ENCODE measurements at places on chromosomes 4 and X.

GRCh38 chrX:39017077-39017476, 215.8 kb downstream of the MID1IP1 start:
- no peak for DNase-seq

DNA sequence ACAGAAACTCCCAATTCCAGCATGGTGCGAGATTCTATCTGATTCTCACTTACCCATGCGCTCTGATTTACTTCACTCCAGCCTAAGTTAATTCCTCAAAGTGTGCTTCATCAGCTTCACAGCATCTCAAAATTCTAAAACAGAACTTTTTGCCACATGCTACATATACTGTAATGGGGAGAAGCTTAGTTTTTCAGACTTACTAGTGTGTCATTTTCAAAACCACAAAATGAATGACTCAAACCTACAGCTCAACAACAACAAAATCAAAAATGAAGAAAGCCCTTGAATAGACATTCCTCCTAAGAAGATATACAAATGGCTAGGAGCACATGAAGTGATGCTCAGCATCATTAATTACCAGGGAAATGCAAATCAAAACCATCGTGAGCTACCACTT, 14.9 kb downstream of the IRF2 start:
- no peak for DNase-seq

DNA sequence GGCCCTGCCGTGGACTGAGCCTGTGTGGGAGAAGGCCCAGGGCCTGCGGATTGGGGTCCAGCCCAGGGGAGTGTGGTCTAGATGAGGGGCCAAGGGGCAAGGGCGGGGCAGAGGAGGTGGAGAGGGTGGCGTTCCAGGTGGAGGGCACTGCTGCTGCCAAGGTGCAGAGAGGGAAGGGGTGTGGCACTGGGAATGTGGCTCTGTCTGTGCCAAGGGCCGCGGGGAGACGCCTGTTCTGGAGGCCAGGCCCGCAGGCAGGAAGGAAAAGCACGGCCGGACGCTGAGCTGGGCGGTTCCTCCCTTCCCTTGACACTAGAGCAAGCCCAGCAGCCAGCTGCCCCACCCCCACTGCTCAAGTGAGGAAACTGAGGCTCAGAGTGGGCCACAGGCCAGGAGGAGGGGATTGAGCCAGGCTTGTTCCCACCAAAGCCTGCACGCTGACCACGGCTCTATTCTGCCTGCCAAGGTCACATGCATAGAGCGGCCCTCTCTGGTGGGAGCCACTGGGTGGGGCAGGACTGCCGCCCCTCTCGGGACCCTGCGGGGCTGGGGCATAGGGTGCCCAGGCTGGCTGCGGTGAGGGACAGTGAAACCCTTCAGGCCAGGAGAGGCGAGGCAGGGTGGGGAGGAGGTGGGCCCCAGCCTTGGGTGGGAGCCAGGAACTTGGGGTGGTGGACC, 13.0 kb downstream of the SH3BP2 start:
- no peak for DNase-seq

GRCh38 chr4:79175716-79176115, 150.1 kb downstream of the NAA11 start:
- no peak for DNase-seq

- no peak for DNase-seq
These were observed 49.4 kb upstream of the CHRNA9 start for GRCh38 chr4:40285692-40286091.

DNA sequence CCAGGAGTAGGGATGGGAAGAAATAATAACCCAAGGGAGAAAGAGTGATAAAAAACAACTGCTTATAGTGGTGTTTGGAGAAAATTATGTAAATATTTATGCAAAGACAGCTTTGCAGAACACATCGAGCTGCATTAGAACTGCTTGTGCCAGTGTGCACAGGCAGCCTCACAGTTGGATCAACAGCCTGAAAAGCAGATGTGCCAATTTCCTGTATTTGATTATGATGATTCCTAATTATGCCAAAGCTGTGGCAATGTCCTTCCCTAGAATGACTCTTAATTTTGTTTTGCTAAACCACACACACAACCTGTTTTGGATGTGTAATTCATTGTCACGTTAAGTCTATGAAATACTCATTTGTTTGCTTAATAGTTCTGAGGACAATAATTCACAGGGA, 30.6 kb upstream of the ANTXR2 start:
- no peak for DNase-seq

GRCh38 chrX:66328950-66329596, 165.0 kb downstream of the HEPH start:
- no peak for DNase-seq

- no peak for DNase-seq
These were observed 14.3 kb upstream of the TDO2 start for GRCh38 chr4:155889031-155889793.

- DNase-seq: no peak
These were observed 61.3 kb upstream of the UNC5C start for GRCh38 chr4:95610061-95610569.

- no peak for DNase-seq
These were observed at the start of gene TEX28 for GRCh38 chrX:154294791-154295574. Gene TEX28 (minus strand): TSS chrX:154295124. CDS start chrX:154292117, 3,007 bp downstream.

- DNase-seq: no peak
These were observed 203.7 kb downstream of the CFAP299 start for GRCh38 chr4:80539190-80539589.

DNA sequence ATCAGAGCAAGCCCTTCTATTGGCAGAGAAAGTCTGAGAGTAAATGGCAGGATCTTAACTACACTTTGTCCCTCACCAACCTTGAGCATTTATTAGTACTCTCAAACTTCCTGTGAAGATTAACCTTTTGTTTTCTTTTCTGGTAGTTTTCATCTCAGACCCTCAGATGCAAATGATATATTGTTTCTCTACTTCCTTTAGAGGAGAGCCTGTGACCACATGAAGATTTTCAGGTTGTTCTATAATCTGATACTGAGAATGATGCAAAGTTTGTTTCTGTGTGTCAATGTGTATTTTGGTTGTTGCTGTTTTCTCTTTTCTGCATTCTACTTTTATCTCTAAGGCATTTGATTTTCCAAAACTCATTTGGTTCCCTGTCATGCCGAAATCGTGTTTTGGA, 165.8 kb upstream of the CYSLTR1 start:
- no peak for DNase-seq

- DNase-seq: no peak
These were observed 15.4 kb downstream of the ANXA3 start for GRCh38 chr4:78566834-78567499.

GRCh38 chrX:31443654-31444053, 371.8 kb upstream of the FTHL17 start:
- no peak for DNase-seq

GRCh38 chr4:96145601-96146000, 305.7 kb downstream of the PDHA2 start:
- no peak for DNase-seq

DNA sequence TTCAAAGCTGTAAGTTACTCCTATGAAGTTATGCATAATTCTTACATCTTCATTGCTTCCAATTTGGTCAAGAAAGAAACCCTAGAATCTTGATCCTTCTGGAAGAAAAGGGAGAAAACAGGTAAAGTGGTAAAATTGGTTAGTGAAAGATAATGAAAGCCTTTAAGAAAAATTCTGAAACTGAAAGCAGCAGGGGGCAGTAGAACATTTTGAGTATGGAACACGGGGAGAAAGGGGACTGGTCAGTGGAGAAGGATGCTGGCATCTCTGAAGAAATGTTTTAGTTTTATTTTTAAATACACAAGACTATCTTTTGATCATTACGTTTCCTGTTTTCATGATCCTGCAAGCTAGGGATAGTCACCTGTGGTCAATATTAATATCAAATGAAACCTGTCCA, 54.3 kb downstream of the SLIT2 start:
- DNase-seq: no peak

GRCh38 chr4:149168645-149169044, 647.0 kb downstream of the IQCM start:
- no peak for DNase-seq

GRCh38 chr4:5203993-5204310, 152.7 kb downstream of the STK32B start:
- DNase-seq: no peak

DNA sequence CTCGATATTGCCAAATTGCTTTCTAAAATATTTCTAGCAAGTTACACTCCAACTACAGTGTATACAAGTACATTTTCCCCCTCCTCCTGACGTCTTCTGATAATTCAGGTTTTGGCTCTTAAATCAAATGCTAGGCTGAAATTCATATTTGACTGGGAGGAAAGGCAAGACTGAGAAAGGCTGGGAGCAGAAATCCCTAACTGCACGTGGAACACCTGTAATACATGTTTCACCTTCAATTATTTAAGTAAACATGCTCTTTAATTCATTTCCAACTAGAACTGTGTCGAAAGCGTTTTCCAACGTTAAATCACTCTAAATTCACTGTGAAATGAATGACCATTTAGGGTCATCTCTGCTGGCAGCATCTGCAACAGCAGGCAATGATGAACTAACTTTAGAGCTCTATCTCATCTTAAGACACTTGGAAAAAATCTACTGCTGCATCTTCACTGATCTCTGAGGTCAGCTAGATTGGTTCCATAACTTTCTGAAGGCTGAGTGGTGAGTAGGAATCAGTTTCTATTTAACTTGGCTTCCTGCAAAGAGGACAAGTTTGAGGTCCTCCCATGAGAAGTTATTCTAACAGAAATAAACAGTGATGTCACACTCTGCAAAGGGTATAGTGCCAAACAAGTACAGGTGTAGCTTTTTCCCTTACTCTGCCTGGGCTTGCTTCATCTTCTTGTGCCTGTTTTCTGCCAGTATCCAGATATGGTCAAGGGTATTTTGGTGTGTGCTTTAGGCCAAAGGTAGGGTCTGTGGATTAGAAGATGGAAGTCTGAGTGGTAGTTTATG, 144.3 kb upstream of the PAK3 start:
- DNase-seq: no peak

- DNase-seq: no peak
These were observed 239.7 kb upstream of the NOCT start for GRCh38 chr4:138775890-138776289.

DNA sequence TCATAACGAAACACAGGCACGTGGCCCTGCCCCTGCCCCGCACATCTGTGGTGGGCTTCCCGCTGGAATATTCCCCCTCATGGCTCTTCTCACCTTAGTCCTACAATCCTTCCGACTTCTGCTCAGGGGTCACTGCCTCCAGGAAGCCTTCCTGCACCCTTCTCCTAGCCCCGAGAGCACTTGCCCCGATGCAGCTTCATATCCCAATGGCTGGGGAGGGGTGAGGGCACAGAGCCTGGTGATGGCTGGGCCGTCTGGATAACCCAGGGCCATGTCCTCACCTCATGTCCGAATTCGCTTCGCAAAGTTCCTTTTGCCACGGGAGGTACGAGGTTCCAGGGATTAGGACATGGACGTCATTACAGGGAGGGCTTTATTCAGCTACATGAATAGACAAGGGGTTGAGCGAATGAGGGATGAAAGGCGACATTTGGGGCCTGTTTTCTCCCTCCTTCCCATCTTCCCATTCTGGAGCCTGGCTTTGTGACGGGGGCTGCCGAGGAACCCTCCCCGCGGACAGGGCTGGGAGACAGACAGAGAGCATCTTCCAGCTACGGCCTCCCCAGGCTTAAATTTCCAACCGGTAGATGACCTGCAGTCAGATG, 35.5 kb upstream of the HMX1 start:
- DNase-seq: no peak

- DNase-seq: no peak
These were observed 15.6 kb upstream of the ART3 start for GRCh38 chr4:76058888-76059426.

DNA sequence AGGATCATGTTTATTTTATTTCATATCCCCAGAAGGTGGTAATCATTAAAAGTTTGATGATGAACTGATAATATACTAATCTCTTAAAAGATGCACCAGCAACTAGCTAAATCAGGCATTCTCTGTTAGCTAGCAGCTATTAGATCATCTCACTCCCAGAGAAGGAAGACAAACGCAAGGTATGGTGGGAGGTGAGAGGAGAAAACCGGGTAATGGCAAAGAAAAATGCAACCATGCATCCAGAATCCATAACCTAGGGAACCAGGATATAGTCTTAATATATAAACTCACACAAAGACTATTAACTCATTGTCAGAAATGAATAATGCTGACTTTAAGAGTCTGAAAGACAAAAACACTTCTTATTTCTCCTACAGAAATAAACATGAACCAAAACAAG, 66.1 kb downstream of the WNK3 start:
- no peak for DNase-seq

- DNase-seq: no peak
These were observed 191.3 kb downstream of the OR13H1 start for GRCh38 chrX:131735127-131735526.

GRCh38 chr4:26900765-26901164, 40.1 kb downstream of the STIM2 start:
- DNase-seq: no peak

DNA sequence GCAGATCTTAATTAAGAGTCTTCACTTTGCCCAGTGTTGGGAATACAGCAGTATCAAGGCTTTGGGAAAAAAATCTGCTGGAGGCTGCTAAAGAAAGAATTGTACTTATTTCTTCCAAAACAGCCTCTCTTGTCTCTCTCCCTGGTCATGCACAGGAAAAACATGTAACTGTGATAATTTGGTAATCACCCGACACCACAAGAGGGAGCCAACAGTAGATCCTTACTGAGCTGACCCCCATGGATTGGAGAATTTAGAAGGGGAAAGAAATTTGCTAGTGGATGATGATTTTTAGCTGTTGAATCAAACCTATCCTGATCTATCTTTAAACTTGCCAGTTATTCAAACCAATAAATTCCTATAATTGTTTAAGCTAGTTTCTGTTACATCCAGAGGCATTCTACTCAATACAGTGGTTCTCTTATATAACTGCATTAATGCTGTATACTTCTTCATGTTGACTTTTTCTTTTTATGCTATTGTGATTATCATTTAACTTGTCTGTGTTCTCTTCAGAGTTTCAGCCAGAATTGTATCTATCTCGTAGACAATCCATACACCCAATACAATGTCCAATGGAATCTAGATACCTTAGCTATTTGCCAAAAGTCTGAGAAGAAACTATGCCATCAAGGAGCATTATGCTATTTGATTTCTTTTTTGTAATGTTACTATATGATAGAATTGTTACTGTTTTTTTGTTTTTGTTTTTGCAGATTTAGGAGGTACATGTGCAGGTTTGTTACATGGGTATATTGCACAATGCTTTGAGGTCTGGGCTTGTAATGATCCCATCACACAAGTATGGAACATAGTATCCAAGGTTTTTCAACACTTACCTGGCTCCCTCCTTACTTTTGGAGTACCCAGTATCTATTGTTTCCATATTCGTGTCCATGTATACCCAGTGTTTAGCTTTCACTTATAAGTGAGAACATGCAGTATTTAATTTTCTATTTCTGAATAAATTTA, 31.3 kb upstream of the ARHGEF38 start:
- DNase-seq: no peak

DNA sequence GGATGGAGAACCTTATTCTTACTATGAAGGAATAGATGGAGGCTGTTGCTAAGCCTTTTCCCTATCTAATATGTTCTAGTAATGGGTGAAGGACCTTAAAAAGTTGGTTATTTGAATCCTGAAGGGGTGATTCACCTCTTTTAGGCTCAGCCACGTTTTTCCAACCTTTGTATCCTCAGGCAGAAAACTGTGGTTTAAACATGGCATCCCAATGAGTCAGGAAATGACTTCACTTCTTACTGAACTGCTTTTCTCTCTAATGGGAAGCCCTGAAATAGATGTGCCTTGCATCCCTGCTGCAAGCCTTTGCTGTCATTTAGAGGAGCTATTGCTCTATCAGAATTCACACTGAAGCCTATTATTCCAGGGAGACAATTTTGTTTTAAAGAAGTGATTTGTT, 191.0 kb upstream of the ARX start:
- DNase-seq: no peak

GRCh38 chr4:154686838-154687237, 57.0 kb upstream of the LRAT start:
- no peak for DNase-seq

- no peak for DNase-seq
These were observed 581.4 kb upstream of the AADAT start for GRCh38 chr4:170671171-170671570.

GRCh38 chr4:83558680-83559079, 22.8 kb downstream of the GPAT3 start:
- DNase-seq: no peak

Measured in stimulated activated CD8-positive, alpha-beta memory T cell treated with anti-CD3 and anti-CD28 coated beads, Interleukin-15, amount 100 ng/mL, for 48 hours (primary cell).